GM20000 (cell line): ENCODE measurements at places on chromosomes 5 and 9.

DNA sequence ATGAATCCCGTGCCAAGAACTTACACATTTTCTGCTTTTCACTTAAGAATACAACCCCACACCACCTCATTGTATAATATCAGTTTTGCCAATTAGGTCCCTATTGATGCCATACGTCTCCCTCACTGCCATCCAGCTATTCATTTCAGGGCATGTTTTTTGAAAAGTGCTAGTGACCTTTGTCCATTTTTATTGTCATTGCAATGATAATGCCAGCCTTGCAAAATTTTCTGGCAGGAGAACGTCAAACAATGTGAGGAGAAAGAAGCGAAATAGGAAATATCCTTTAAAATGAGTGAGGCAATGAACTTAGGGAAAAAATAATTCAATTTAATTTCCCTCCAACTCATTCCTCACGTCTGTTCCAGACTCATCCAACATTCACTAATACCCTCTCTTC, 111.8 kb upstream of the CKMT2 start:
- no peak for DNase-seq

- DNase-seq, result no peak
Measured at GRCh38 chr9:37157726-37158377, 37.5 kb downstream of the ZCCHC7 start.

DNA sequence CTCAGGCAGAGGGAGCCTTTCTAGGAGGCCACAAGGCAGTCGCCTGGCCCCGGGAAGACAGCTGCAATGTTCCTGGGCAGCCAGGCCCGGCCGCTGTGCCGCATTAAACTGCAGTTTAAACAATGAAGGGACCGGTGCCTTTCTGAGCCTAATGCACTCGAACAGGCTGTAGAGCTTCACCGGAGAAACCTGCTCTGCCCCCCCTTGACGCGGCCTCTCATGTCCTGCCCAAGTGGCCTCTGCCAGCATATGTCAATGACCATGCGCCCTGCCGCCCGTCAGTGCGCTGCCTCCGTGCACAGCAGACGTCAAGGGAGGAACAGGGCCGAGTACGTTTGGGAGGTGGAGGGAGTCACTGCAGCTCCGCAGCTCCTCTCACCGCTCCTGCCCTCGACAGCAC, 38.4 kb upstream of the BARHL1 start:
- DNase-seq, result no peak

DNA sequence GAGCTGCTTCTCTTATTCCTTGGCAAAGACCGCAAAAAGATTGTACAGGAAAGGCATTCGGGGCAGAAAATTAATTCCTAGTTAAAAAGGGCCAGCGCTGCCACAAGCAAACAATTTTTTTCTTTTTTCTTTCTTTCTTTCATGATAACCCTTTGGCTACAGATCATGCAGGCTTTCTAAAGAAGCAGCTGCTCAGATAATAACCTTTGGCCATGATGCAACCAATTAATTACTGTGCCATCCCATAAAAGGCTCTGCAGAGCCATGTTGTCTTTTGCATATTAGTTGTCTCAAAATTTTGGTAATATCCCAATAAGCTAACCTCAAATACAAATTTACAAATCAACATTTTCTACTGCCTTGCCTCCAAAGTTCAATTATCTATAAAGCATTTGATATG, 758.4 kb upstream of the SEMA6A start:
- DNase-seq, result no peak

DNA sequence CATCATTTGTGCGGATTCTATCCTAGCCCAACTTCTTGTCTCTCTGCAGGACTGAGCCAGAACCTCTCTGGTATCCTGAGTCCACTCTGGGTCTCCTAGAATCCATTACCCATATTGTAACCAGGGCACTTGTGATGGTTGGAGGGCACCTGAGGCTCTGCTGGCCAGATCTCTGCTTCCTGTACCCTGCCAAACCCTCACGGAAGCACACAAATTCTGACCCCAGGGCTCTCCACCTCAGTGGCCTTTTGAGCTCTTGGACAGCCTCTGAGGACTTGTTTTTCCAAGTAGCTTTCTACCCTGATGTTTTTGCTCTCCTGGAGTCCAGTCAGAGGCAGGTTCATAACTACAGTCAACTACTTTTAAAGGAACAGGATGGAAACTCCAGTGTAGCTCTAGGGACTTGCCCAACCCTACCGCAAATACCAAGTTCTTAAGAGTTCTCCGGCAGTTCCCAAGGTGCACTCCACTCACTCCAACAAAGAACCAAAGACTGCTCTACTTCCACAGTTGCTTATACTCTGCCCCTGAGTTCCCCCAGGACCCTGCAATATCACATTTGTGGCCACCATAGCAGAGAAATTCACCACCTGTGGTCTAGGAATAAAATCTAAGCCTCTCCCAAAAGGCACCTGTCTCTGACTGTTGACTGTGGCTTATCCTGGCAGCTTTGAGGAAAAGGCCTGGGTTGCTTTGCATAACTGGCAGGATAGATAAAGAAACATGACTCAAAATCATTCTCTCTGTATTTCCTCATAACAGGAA, 9.6 kb downstream of the PIP5K1B start:
- DNase-seq, result no peak

DNA sequence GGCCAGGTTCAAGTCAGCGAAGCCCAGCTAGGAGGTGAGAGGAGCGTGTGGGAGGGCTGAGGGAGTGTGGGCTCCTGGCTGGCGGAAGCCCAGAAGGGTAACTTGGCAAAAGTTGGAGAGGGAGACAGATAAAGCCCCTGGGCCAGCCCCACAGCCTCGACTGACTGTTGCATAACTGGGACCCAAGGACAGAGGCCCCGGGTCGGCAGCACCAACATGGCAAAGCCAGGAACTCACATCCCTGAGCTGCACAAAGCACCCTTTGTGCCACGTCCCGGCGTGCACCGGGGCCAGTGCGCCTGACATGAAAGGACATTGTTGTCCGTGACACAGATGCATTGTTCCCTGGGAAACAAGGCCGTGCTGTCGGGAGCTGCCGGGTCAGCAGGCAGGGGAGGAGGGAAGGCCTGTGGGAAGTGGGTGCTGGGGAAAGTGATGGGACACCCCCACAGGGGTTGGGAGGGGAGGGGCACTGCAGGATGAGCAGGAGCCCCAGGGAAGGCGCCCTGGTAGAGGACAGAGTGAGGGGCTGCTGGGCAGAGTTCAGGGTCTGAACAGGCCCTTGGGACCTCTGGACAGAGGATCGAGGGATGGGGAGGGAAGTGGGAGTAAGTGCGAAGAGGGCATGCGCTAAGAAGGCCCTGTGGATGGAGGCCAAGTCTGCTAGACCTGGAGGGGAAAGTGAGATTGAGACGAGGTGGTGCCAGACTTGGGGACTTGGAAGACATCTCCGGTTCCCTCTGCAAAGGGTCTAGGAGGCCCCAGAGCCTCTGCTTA, 13.0 kb upstream of the DPM2 start:
- DNase-seq, result no peak

DNA sequence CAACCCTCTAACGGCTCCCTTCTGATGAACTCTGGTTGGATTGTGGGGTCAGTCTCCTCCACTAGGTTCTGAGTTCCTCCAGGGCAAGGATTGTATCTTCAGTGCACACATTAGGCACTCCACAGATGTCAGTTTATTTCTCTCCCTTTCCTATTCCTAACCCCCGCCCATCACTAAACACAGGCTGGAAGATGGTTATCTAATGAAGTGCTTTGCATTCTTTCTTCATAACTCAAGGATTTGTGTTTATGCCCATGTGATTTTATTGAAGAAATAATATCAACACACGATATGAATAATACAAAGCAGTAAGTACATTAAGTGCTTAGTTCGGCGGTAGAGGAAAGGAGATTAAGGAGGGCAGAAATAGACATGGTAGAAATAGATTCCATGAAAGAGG, 4.4 kb upstream of the CREBRF start:
- no peak for DNase-seq

GRCh38 chr5:138574744-138575193, 432 bp downstream of the HSPA9 start:
- DNase-seq, result no peak

DNA sequence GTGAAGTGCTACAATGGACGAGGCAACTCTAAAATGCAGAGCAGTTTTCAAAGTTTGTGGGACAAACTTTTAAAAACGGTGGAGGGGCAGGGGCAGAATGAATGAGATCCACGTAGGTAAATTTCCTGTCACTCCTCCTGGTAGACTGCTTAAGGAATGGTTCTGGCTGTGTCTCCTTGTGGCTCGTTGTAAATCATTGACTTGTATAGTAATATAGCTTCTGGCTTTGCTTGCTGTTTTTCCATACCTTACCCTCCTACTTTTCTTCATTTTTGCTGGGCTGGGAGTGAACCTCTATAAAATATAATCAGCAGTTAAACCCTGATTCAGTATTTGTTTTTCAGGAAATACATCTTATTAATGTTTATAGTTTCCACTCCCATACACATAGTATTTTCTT, 235.7 kb downstream of the TUSC1 start:
- DNase-seq, result no peak

DNA sequence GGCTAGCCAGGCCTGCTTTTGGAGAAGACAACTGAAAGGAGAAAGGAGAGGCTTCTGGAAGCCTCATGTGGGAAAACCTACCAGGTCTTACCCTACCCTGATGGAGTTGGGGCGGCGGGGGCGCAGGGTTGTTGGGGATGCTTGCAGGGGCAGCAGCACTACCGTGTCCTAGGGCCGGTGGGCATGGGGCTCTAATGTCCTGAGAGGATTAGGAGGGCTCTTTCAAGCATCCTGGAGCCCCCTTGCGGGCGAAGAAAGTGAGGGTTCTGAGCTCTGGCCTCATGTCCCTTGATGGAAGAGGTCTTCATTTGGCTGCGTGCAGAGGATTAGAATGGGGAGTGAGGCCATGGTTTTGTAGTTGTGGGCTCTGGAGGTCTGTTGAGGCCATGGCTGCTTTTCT, 86.9 kb upstream of the PITX1 start:
- DNase-seq, result no peak

- no peak for DNase-seq
Measured at GRCh38 chr9:130073373-130073772, 19.7 kb downstream of the GPR107 start.

DNA sequence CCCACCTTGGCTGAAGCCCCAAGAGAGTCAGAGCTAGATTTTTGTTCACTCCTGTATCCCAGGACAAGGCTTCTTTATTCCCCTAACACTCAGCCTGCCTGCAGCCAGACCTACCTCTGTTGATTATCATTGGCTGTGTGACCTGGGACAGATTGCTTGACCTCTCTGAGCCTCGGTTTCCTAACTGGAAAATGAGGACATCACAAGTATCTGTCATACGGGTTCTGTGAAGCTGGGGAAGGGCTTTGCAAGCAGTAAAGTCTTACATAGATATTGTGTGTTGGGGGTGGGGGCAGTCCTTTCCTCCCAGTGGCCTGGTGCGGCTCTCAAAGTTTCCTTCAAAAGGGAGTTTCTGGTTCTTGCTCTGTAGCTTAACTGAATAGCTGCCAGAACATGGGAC, 2.5 kb upstream of the NEK6 start:
- DNase-seq, result no peak

GRCh38 chr5:179294891-179295777, 50.1 kb downstream of the ADAMTS2 start:
- DNase-seq, result no peak
